ENCODE measurements at places on chromosomes 5 and 9. TPM values are rescaled to one million over a fixed set of nuclear protein-coding genes. Genes with fewer than 3 reads are reported as not detected.

DNA sequence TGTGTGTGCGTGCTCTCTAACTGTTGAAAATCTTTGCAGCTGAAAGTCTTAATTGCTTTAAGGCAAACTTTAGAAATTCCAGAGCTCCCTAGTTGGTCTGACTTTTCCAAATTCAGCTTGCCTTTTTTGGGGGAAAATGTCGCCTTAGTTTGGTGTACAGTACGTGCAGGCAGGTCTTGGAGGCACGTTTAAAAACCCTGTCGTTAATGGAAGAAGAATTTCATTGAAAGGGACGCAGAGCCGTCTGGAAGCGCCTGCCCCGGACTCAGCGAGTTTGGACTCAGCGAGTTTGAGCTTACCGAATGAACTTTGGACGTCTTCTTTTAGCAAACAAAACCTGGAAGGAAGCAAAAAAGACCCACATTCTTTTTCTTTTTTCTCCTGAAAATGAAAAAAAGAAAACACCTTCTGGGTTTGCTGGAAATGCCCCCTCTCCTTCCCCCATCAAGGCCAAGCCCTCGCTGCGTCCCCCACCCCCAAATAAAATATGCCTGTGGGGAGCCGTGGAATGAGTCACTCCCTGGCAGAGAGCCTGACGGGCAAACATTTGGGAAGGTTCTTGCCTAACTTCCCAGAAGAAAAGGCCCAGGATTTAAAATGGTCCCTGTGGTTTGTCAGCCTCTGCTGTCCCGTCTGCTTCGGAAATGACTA, 1.5 kb downstream of the NEK6 start:
- DNase-seq, result peak; percentile 92

Gene TLE4
- total RNA-seq, result 36.2 TPM

GRCh38 chr9:27353166-27353473, 56.2 kb upstream of the EQTN start:
- DNase-seq, result no peak

- no peak for DNase-seq
Measured at GRCh38 chr9:79023134-79023580, 548.6 kb upstream of the TLE4 start.

Gene ICE1
- total RNA-seq, result 34.6 TPM
